ENCODE measurements at places on chromosomes 16 and 17.

- no peak for DNase-seq
Measured at GRCh38 chr17:38786372-38786771, 13.0 kb downstream of the PIP4K2B start.

DNA sequence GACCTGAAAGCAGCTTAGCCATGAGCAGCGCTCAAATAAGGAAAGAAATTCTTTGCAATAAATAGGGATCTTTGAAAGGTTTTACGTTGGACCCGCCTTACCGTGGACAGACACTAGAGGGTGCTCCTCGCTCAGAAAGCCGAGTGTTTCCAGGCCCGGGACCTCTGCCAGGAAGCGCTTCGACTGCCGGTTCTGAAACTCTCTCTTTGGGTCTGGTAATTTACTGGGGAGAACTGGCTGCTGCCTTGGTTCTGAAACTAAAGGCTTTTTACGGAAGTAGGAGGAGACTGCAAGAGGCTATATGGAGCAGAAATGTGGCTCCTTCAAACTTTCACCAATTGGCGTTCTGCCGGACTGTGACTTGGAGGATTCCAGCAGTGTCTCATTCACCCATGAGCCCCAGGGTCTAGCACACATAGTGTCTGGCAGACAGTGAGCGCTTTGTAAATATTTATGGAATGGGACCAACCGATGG is 45.6 kb upstream of the HOXB9 start:
- peak; percentile 47 for DNase-seq

DNA sequence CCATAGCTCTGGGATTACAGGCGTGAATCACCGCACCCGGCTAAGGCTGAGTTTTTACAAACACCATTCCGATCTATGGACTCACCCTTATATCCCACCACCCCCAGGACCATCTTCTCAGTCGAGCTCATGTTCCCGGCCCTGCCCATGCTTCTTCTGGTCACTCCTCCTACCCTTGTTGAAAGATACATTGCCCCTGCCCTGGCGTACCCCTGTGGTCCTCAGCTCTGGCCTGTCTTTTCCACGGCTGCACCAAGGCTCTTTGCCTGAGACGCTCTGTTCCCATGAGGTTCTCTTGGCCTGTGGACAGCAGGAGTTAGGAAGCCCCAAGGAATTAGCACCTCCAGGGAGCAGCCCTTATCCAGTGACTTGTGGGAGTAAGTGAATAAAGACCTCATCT is 379.4 kb upstream of the TNRC6C start:
- DNase-seq: no peak

GRCh38 chr17:41689497-41690299 is 1.0 kb downstream of the EIF1 start:
- peak; percentile 77 for DNase-seq

- peak; percentile 60 for DNase-seq
Measured at GRCh38 chr16:30977502-30977901, 7.5 kb upstream of the HSD3B7 start.

GRCh38 chr17:38701504-38702165 is 3.4 kb upstream of the MLLT6 start:
- DNase-seq: peak; percentile 54

DNA sequence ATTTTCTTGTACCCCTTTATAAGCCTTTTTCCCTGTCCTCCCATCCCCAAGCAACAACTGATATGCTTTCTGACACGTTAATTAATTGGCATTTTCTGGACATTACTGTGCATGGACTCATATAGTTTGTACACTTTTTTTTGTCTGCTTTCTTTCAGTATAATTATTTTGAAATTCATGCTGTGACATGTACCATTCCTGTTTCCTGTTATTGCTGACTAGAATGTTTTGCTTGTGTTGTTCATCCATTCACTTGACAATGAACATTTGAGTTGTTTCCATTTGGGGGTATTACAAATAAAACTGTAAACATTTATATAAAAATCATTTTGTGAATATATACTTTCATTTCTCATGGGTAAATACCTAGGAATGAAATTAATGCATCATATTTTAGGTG is 50.6 kb downstream of the RBBP6 start:
- no peak for DNase-seq

DNA sequence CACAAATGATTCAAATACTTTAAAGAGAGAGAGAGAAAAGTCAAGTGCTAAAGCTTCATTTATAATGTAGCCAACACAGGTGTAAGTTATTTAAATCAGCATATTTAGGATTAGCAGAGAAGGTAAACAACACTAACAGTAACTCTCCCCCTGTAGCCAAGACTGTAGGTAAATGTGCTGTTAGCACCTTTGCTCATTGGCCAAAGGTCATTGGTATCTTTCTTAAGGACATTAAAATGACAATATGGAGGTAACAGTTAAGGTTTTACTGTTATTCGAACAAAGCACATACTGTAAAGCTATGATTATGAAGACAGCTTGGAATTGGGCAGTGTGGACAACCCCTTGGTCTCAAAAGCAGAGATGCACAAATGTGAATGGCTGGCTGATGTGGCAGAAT is 28.7 kb downstream of the LITAFD start:
- no peak for DNase-seq

GRCh38 chr16:24775455-24775854 is 46.0 kb downstream of the TNRC6A start:
- DNase-seq: no peak

DNA sequence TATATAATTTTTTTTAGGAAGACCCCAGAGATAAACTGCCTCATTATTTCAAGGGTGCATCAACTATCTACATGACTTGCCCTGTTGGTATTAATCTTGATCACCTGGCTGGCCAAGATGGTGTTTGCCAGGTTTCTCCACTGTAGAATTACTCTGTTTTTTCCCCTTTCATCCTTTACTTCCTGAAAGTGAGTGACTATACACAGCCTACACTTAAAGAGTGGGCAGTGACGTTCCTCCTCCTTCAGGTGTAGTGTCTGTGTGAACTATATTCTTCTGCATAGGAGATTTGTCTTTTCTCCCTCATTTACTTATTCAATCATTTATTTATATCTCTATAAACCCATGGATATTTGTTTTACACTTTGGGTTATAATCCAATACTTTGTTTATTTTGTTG is 246.7 kb downstream of the IRF8 start:
- DNase-seq: no peak

GRCh38 chr16:50297301-50298074 is 31.1 kb downstream of the ADCY7 start:
- no peak for DNase-seq

DNA sequence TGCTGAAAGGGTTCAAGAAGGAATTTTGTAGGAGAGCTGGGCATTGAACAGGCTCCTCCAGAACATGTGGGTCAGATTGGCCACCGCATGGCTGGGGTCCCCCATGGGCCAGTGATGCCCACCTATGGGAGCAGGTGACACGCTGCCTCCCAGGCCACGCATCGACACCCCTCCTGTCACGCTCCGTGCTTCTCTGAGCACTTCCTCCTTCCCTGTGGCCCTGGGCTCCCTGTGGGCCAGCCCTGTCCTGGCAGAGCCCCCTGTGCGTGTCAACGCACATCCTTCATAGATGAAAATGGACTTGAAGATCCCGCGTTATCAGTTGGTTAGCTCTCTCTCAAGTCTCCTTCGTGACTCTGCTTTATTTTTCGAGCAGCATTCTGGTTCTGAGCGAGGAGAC is 160.3 kb downstream of the RPTOR start:
- DNase-seq: no peak

- no peak for DNase-seq
Measured at GRCh38 chr16:60811051-60811608, 1225.1 kb downstream of the CDH8 start.

GRCh38 chr17:7282752-7283321 is 1.3 kb downstream of the SLC2A4 start:
- DNase-seq: no peak

- no peak for DNase-seq
Measured at GRCh38 chr17:35030780-35031179, 32.7 kb downstream of the RFFL start.

DNA sequence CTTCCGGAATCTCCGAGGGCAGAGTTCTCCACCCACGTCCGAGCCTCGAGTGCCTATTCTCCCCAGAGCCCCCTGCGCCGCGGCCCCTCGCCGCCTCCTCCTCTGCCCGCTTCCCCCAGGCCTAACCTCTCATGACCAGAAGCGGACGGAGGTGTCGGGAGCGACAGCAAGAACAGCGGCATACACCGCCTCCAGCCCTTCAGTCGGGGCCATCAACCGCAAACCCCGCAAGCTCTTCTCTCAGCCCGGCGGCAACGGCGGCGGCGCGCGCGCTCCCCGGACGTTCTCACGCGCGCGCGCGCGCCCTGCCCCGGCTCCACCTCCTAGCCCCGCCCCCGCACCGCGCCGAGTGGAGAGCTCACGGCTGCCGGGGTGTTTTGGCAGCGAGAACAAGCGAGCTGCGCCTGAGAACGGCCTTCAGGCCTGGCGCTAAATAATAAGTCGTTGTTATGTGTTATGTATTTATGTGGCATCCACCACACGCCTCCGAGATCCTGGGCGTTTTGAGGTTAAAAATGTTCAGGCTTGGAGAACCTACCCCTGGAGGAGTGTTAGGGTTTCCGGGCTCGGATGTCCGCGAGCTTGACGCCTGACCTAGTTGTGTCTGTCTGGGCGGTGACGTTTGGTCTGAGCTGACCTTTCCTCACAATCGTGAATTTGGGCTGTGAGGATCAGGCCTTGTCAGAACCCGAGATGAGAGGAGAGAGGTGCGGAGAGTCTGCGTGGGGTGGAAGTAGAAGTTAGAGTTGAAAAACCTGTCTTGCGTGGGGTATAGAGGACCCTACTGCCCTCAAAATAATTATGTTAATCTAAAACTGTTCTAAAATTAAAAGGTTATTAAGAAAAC is at the start of gene RNFT1:
RNFT1 (minus strand) TSS at position 259 of the 847 bp plus-strand sequence; CDS start at position 182, 77 bp downstream.
- DNase-seq: peak; percentile 87

GRCh38 chr17:63550817-63551639 is 751 bp downstream of the DCAF7 start:
- DNase-seq: peak; percentile 85

DNA sequence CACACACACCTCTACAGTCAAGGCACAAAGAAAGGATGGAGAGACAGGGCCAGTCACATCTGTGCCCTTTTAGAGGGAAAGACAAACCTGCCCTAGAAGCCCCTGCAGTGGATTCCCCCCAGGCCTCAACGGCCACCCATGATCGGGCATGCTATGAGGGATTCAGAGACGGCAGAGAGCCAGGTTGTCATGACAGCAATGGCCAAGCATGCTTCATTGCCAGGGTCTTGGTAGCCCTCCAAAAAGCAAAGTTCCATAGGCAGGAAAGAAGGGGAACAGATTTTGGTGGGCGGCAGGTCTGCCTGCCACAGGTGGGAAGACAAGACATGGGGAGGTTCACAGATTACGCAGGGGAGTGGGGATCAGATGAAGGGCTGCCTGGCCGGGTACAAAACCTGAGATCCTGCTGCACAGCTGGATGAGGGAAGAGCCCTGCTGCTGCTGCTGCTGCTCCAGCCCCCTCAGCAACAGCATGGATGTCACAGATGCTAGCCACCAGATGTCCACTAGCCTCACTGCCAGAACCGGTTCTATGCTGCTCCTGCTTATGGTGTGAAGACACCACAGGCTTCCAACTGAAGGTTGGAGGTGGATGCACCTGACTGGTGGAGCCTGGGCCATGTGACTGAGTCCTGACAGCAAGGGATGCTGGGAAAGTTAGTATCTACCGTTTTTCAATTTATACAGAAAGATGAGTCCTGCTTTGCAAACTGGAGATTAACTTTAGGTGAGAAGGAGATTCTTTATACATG is 17.8 kb downstream of the ACTG1 start:
- no peak for DNase-seq

GRCh38 chr16:50806099-50807062 is 64.5 kb downstream of the CYLD start:
- DNase-seq: peak; percentile 88

DNA sequence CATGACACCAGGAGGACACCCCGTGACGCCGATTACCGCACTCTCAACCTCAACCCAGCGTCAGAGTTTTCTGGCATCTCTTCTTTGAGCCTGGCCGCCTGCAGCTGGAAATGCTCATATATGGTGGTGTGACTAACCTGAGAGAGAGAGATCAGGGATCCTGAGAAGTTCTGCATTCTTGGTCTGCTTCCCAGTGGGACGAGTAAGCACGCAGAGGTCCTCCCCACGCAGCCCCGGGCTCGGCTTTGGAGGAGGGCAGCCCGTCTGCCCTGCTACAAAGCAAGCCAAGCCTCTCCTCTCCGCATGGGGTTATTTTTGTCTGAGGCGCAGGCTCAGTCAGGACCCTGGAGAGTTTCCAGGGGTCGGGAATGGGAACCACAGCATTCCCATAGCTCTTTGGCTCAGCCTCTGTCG is 16.5 kb downstream of the CRISPLD2 start:
- no peak for DNase-seq

DNA sequence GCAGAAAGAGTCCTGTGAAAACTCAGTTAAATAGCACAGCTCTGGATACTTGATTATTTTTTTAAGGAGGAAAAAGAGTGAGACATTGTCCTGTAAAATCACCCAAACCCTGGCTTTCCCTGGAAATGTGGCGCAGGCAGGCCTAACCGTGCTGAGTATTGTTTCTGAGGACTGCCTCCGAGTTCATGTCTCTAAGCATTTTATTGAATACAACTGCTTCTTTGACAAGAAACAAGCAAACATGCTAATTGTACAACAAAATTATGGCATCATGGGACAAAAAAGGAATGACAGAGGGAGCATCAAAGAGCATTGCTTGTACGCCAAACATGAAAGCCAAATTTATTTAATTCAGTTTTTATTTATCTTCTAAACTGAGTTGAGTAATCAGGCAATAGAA is 64.5 kb upstream of the HSBP1 start:
- no peak for DNase-seq

DNA sequence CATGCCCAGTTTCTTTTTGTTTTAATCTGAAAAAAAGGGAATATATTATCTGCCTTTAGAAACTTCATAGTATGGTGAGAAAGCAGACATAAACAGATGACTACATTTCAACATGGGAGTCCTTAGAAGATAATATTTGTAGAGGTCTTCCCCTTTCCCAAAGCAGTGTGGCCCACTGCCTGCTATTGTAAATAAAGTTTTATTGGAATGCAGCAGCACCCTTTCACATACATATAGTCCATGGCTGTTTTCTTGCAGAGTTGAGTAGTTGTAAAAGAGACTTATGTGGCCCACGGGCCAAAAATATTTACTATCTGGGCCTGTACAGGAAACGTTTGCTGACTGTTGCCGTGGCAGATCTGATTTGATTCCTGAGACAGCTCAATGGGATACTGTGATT is 8.5 kb downstream of the KATNIP start:
- no peak for DNase-seq

GRCh38 chr16:57938936-57939871 is 31.7 kb downstream of the CNGB1 start:
- no peak for DNase-seq
